D341Med (cell line): ENCODE measurements at places on chromosomes 2 and 18.

- no peak for DNase-seq
These were observed 3.8 kb downstream of the CD28 start for GRCh38 chr2:203710226-203710625.

GRCh38 chr18:63834471-63835113 is 52.9 kb upstream of the SERPINB2 start:
- no peak for DNase-seq

- no peak for DNase-seq
These were observed 44.4 kb downstream of the BCL11A start for GRCh38 chr2:60509066-60509465.

DNA sequence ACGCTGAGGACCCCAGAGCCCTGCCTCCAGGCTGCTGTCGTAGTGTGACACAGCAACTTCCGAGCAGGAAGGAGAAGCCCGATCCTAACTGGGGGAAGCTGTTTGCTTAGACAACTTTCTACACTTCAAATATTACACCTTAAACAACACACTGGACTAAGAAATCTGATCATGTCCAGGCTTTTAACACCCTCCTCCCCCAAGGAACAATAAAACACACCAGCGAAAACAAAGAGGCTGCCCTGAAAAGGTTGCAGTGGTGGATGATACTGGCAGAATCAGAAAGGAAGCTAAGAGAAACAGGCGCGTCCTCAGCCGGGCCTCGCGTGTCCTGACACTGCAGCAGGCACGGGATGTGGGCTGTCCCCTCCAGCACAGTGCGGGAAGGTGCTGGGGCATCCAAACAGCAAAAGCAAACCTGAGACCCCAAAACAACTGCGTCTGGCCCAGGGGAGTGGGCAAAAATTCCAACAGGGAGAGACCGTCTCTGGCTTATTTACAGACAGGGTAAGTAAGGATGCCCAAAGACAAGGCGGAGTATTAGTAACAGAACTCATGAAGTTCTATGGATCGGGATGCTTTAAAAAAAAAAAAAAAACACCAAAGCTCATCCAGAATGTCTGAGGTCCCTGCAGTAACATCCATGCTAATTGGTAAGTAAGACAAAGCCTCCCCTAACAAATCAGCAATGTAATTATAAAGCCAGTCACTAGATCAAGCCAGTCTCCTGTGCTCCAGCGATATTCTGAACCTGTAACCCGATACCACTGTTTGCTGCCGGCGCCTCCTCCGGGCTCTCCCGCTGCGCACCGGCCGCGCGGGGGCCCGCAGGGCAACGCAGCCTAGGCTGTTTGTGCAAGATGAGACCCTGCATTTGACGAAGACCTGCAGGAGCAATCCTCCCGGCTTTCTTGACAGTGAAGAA is 9.0 kb downstream of the SERTAD2 start:
- peak; percentile 53 for DNase-seq

GRCh38 chr2:83103613-83104012 is 1355.5 kb downstream of the SUCLG1 start:
- DNase-seq: no peak
